AG04449 (cell line): ENCODE measurements at places on chromosomes 2 and 18.

DNA sequence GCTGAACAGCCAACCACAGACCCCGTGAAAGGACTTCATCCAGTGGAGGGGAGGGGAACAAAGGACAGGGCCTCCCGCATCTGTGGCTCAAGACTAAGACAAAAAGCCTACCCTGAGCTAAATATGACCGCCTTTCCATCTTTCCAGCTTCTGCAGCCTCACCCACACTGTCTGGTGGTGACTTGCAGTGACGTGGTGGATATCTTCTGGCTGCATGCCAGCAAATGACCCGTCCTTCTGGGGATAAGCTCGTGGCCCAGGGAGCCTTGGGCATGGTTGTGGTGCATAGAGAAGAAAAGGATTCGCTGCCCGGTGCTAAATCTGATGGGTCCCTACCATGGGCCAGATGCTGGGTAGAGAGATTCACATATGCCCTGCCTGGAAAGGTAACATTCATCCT is 8.7 kb upstream of the NGEF start:
- no peak for DNase-seq

DNA sequence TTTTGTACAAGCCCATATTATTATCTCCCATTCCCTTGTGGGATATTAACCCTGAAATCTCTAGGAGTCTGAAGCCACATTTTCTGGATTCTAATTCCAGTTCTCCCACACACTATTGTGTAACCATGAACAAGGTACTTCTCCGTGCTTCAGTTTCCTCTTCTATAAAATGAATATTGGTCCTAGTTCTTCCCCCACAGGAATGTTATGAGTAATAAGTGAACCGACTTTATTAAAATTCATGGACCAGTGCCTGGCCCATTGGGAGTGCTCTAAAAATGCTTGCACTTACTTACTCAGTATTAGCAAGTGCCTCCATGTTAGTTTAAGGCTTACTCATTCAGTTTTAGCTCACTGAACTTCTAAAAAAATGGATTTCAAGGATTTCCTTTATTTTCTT is 1.4 kb upstream of the ACMSD start:
- DNase-seq = peak; percentile 87

DNA sequence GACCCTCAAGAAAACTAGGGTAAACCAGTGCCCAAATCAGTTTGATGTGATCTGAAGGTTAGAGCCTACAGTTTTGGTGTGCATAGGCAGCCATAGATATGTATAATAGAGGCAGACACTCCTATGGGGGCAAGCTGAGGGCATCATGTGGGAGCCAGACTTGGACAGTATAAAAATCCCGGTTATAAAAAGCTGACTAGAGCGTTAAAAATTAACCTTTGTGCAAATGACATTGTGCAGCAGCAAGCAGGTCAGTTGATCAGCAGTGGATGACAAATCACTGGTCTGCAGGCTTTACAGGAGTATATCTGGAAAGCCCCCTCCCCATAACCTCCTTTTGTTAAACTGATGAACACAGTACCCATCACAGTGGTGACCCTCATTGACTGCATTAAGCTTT is 107.8 kb downstream of the CTNNA2 start:
- DNase-seq = no peak

- DNase-seq = no peak
Measured at GRCh38 chr2:119453972-119454593, 22.4 kb downstream of the TMEM37 start.

DNA sequence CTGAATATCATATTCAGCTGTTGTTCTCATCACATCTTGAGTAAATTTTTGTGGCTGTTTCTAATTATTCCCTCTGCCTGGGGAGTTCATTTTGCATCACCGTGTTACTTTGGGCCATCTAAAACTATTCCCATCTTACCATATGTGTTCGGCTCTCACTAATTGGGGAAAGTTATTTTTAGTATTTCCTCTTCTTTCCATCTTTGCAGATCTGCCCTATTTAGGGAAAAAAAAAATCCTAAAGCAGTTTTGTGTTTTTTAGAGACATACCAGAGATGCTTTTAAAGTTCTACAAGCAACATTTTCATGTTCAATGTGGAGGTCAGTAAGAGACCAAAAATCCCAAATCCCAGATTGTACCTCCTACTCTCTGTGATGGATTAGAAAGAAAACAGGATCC is 111.3 kb upstream of the NDUFV2 start:
- DNase-seq = peak; percentile 49

DNA sequence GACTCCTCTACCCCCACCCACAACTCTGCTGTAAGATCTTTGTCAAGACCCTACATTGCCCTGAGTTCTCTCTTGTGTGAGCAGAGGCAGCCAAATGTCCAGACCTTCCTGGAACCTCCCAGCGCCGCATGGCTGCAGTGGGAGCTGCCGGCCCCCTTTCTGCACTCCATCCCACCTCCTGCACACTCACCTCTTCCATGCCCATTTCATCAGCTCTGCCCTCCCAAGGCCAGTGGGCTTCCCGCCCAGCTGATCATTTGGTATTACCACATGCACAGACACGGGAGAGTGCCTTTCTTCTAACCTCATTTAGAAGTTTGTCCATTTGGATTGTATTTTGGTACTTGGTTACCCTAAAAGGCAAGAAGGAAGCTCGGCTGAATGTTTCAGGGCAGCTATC is 2.0 kb downstream of the IL1R2 start:
- no peak for DNase-seq

DNA sequence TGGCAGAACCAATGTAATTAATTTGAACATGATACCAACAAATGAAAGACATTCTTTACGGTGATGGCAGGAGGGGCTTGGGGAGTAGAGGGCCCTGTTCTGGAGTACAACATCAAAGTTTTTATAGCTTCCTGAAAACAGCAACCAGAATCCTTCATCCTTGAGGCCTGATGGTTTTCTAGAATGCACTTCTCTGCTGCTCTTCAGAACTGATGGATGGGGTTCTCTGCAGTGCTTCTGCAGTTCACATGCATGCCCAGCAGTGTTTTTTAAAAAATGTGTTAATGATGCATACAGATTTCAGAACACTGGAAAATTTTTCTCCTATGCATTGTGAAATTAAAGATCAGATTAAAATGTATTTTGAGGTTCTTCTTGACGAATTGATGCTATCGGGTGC is 2.5 kb downstream of the LTBP1 start:
- no peak for DNase-seq

GRCh38 chr2:236934656-236935055 is 151.0 kb upstream of the COPS8 start:
- no peak for DNase-seq

DNA sequence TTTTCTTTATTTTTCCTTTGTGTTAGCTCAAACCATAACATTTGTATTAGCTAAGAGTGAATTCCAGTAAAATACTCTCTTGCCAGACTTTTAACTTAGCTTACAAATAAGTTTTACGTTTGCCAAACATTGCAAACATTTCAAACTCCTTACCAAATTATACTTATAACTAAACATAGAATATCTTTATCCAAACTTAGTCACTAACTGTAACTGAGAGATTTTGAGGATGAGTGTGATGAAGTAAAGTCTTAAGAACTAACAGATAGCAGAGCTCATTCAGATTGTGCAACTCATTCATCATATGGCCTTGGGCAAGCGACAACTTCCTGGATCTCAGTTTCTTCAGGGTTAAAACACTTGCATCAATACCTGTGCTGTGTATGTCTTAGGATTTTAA is 533.7 kb downstream of the TDRD15 start:
- no peak for DNase-seq

DNA sequence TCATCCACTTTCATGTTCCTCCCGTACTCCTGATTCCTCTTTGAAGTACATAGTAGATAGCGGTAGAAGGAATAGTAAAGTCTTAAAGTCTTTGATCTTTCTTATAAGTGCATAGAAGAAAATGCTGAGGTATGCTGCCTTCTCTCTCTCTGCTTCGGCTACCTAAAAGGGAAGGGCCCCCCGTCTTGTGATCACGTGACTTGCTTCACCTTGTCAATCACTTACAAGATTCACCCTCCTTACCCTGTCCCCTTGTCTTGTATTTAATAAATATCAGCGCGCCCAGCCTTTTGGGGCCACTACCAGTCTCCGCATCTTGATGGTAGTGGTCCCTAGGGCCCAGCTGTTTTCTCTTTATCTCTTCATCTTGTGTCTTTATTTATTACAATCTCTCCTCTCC is 932.2 kb upstream of the FANCL start:
- DNase-seq = no peak

DNA sequence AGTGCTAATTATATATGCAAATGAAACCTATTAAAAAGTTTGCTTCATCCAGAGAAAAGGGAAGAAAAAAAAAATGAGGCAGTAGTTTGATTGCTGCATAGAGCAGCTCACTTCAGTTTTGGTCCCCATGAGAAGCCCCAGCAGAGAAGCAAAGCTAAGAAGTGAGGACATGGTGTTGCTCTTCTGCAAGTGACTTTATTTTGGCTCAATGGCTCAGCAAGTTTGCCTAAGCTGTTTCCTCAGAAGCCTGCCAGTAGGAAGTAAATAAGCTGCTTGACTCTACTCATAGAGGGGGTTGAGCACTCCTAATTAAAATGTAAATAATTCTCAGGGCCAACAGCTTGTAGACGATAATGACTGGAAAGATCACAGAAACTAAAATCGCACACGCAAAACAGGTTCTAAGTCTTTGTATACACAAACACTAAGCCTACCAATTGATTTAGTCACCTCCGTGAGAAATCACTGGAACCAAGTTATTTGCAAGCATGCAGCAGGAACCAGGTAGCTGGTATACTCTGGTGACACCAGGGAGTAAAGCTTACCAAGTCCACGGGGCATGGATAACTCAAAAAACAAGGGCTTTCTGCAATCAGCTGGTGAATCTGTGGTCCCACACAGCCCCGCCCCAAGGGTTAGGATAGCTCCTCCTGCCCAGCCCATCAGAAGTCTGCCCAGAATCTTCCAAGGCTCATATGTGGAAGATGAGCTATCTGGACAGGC is 39.7 kb upstream of the NABP1 start:
- DNase-seq = no peak

DNA sequence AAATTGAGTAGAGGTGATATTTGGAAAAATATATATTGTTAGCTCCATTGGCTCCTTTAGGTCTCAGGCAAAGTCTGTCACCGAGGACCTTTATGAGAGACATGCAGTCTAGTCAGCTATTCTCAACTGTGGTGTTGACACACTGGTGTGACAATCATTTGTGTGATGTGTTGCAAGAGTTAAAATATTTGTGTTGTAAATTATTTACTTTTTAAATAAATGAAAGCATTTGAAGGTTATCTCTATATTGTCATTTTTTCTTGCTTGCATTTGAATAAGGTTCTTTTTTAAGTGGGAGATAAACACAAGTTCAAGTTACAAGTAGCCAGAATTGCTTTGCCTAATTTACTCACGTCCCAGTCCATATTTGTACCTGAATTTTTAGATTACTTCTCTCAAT is 4.3 kb downstream of the REL start:
- DNase-seq = no peak

DNA sequence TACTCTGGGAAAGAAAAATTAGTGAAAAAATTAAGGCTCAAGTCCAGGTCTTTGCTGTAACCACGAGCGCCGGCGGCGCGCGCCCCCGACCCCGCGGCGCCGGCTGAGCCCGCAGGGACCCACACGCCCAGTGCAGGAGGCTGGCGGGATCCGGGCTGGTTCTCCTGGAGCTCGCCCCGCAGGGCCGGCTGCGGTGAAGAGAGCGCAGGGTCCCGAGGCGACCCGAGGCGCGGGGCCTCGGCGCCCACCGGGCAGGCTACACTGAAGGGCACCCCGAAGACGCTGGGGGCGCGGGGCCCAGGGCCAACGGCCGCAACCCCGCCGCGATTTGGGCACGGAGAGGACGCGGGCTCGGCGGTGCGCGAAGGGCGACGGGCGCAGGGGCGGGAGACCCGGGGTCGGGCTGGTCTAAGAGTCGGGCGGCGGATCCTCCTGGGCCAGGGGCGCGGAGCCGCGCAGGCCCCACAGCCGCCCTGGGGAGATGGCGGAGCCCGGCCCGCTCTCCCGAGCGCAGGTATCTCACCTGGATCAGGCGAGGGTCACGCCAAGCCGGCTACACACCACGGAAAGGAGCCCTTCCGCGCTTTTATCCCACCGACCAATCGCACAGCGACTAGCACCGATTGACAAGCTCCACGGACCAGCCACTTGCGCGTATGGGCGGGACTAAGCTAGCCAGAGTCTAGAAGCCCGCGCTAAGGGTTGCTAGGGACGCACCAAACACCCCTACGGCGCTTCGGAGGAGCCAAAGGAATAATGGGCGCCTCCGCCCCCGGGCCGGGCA is at the start of gene PASK:
TSS of gene PASK (minus strand) at position 582 of the 784 bp plus-strand sequence. CDS start 6,440 bp downstream, outside the sequence.
- DNase-seq = peak; percentile 61

DNA sequence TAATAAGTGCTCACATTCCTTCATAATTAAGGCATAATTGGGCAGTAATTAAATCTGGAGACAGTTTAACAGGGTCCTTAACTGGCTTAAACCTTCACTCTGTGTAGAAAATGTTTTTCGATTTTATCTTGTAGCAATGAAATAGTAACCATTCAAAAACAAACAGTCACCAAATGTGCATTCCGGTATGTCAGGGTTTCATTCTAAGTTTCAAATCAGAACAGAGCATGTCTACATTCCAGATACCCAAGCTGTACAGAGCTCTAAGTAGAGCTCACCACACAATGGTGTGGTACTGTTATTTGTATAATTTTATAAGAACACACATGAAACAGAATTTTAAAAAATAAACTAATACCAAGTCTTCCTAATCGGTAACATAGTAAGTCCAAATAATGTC is 52.6 kb downstream of the SMAD2 start:
- no peak for DNase-seq

DNA sequence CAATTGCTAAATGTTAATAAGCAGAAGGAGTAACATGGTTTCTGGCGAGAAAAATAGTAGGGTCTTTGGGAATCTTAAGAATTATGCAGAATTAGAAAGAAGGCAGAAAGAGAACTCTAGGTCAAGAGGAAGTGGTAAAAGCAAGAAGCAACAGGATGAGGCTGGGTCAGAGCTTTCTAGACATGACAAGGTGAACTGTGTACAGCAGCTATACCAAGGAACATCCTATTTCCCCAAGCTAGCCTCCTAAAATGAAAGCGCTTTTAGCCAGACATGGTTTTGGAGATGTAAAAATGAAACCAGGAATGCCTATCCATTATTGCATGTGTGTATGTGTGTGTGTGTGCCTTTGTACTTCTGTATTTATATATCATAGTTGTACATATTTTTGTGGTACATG is 42.3 kb upstream of the STAT1 start:
- no peak for DNase-seq

DNA sequence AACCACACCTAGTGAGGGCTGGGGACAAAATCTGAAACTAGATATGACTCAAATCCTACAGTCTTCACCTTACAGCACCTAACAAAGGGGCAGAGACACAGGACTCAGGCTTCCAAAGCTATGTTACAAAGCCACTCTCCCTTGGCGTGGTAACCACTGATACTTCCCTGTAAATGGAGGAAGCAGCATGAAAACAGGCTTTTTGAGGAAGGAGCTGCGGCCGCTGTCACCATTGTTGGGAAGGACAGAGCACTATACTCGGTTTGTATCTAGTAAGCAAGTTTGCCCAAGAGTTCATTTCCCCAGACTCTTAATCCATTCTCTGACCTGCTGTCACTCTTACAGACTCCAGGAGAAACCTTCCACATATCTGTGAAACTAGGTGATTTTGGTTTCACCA is 60.3 kb downstream of the LONRF2 start:
- DNase-seq = no peak

GRCh38 chr2:190301032-190301431 is 18.6 kb downstream of the HIBCH start:
- DNase-seq = no peak

GRCh38 chr2:175557810-175558377 is 376.4 kb upstream of the ATP5MC3 start:
- DNase-seq = no peak
